HAP-1 (cell line): ENCODE measurements at places on chromosomes 4 and X.

GRCh38 chr4:48403779-48404178 lies 62.5 kb downstream of the SLAIN2 start:
- no peak for DNase-seq

DNA sequence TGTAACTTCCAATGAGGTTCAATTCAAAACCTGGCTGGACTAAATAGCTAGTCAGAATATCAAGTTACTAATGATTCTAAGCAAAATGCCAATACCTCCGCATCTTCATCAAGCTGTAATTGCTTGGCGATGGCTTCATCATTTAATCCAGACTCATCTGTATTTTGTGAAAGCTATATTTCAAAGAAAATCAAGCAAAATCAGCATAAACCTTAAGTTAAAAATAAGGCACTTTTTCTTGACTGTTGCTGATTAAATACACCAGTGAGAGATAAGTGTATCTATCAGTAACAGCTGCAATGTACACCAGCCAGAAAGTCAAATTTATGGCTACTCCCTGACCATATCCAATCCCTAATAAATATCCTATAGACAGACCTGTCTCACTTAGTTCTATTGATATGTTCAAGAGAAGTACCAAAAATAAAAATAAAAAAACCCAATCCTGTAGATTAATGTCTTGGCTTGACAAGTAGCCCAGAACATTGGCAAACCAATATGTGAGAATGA lies 39.6 kb downstream of the RFC1 start:
- DNase-seq = no peak

DNA sequence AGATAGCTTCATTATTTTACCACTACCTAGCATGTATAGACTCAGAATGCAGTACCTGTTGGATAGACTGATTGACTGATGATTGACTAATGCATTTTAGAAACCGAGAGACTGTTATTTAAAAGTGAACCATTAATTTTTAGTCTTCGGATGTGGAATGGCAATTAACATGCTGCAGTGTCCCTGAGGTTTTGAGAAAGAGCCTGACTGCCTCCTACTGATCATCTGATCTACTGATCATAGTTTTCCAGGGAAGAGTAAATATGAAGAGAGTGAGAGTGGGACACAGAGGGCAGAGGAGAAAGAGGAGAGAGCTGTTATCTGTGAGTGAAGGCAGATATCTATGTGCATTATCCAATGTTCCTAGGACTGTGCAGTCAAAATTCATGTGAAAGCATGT lies 764.7 kb downstream of the TRIML1 start:
- DNase-seq = no peak

GRCh38 chr4:42543762-42544161 lies 113.1 kb downstream of the ATP8A1 start:
- DNase-seq = no peak

DNA sequence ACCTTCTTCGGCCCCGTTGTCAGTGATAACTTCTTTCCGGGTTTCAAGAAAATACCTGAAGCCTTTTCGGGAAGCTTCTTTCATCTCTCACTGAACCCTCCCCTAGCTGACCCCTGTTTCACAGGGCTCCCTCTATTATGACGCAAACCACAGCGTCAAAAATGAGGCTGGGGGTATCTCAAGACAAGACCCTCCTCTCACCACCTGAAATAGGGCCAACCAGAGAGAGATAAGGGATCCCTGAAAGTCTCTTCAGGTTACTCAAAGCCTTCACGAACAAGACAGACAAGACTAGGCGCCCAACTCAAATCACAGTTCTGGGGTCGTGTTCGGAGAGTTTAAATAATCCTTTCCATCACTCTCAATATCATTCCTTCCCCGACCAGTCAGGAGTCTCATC lies 1.2 kb downstream of the PHF8 start:
- no peak for DNase-seq

DNA sequence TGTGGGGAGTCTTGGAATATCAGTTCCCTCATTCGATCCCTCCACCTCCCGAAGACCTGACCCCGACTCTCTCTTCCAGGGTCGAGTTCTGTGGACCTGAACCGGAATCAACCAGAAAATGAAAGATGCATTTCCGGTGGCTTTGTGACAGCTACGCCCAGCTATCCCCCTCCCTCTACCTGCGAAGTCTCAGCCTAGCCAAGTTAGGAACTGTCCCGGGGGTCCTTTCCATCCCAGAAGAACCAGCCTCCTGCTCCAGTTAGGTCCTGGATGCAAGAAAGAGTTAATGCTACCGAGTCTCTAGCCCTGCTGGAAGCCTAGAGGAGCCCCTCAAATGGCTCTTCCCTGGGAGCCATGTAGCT lies 13.4 kb upstream of the ETDC start:
- no peak for DNase-seq

DNA sequence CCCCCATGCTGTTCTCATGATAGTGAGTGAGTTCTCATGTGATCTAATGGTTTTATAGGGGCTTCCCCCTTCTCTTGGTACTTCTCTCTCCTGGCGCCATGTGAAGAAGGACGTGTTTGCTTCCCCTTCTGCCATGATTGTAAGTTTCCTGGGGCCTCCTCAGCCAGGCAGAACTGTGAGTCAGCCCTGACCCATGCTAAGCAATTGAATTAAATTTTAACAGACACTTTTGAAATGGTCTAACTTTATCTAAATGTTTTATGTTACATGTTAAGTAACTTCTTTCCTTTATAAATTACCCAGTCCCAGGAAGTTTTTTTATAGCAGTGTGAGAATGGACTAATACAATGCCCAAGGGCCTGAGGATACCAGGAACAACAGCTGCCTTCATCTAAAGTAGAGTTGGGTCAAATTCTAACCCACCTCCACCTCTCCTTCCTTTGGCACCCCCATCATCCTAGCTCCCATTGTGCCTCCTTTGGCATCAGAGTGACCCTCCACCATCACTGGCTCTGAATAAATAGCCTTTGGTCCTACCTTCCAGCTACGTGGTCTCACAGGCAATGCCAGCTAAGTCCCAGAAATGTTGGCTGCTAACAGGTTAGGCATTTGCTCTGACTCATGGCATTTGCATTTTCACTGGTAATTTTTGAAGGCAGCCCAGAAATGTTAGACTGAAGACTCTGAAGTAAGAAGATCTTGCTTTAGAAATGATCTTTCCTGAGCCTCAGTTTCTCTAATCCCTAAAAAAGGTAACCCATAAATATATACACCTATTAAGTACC lies 182.1 kb downstream of the MOSPD2 start:
- DNase-seq = no peak

DNA sequence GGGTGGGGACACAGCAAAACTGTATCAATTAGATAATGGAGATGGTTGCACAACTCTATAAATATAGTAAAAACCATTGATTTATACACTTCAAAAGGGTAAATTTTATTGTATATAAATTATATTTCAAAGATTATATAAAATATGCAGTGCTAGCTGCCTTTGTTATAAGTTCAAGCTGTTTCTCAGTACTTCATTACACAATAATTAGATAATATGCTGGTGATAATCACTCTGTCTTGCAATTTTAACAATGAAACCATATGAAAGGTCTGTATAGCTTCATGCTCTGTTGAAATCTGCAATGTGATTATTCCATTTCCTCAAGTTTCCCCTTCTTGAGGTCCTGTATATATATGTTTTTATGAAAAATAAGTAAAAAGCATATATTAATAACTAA lies 73.4 kb upstream of the PLS3 start:
- DNase-seq = no peak

- no peak for DNase-seq
Measured at GRCh38 chr4:52840531-52841370, 21.4 kb upstream of the RASL11B start.

DNA sequence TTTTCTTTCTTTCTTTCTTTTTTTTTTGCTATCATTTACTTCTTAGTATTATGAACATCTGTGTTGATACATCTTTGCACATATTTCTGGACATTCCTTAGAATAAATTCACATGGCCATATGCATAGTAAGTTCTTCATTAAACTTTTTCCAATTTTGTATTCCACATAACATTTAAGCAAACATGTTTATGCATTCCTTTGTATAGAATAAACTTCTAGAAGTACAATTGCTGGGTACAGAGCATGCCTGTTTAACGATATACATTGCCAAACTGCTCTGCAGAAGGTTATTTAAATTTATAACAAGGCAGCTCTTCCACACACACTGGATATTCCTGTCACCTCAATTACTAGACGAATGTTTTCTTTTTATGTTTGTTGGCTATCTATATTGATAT lies 36.0 kb upstream of the STIM2 start:
- DNase-seq = no peak

DNA sequence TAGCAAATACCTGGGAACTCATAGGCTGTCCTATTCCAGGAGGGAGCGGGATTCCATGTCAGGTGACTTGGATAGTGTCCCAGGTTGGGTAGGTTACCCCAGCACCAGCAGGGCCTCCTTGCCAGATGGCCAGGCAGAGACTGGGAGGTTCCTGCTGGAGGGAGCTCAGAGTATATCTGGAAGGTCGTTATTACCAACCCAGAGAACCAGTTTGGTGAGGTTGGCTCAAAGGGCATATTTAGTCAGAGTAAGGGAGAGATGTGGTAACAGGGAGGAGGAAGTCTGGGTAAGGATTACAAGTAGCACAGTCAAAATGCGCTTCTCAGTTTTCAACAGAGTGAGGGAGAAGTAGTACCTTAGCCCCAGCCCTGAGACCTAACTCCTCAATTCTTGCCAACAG lies 53.3 kb upstream of the LNX1 start:
- no peak for DNase-seq

GRCh38 chr4:86522349-86522748 lies 71.8 kb upstream of the PTPN13 start:
- no peak for DNase-seq

DNA sequence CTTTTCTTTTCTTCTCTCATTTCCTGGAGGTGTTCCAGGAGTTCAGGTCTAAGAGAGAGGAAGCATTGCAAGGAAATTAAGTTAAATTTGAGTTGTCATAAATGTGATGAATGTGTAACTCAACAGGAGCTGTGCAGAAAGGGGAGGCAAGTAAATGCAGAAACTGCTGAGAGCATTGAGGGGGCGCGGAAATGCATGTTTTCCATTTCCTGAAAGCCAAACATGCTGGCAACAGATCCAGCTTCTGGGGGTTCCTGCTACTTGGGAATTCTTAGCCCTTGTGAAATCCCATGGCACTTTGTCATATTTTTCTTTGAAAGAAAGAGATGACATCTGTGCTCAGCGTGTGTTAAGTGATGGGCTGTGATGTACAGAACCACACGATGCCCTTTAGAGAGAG lies 33.8 kb upstream of the NAP1L5 start:
- DNase-seq = no peak

DNA sequence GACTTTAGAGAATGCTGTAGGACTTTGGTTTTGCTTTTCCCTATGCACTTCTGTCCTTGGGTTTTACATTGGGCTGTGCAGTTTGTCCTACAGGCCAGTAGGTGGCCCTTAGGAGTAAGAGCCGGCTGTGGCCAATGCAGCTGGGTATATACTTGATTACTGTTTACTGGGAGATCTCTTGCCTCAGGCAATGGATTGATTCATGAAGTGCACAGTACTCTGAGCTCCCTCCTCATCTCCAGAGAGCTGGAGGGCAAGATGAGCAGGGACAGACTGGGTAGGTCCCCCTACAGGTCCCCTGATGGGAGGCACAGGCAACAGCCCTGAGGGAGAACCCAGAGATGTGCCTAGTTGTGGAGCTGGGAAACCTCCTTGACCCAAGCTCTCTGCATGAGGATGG lies 103.8 kb upstream of the QRFPR start:
- DNase-seq = peak; percentile 41

DNA sequence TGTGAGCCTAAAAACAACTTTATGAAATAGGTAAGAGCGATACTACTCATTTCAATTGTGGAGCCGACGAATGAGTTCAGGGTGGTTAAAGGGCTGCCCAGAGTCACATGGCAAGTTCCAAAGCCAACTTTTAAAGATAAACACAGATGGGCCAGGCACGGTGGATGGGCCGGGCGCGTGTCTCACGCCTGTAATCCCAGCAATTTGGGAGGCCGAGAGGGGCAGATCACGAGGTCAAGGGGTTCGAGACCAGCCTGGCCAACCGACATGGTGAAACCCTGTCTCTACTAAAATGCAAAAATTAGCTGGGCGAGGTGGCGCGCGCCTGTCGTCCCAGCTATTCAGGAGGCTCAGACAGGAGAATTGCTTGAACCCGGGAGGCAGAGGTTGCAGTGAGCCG lies 914 bp upstream of the C4orf36 start:
- no peak for DNase-seq

GRCh38 chr4:106707776-106708463 lies 328.2 kb downstream of the DKK2 start:
- no peak for DNase-seq

GRCh38 chr4:21858971-21859370 lies 89.6 kb downstream of the KCNIP4 start:
- no peak for DNase-seq

DNA sequence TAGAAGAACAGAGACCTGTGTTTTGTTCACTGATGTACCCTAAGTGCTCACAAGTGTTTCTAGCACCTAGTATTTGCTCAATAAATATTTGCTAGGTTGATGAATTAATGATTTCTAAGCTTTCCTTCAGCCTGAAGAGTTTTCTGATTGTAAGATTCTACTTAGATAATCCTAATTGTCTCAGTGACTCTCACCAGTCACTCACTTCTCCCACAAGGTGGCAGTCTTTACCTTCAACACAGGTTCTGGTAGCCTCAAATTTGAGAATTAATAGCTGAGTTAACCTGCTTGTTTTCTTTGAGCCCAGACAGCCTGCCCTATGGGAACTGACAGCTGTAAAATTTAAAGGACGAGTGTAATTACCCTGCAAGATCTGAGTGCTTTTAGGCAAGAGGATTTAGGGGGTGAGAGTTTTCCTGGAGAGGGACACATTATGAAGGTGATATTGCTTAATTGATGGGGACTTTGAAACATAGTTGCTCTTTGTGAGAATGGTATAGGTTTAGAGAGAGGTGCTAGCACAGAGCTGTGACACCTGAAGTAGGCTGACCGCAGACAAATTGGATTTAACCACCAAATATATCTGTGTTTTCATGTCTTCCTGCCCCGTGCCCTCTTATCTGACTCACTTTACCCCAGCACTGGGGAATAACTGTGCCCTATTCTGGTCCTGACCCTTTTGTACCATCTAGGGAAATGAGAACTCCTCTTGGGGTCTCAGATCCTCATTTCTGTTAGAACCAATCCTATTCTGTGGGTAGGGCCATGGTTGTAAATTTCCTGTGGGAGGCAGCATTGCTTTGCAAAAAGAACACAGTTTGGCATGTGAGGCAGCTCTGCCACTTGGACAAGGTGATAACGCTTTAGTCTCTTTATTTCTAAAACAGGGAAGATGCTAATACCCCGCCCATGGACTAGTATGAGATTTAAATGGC lies 27.7 kb downstream of the CD38 start:
- DNase-seq = peak; percentile 51

DNA sequence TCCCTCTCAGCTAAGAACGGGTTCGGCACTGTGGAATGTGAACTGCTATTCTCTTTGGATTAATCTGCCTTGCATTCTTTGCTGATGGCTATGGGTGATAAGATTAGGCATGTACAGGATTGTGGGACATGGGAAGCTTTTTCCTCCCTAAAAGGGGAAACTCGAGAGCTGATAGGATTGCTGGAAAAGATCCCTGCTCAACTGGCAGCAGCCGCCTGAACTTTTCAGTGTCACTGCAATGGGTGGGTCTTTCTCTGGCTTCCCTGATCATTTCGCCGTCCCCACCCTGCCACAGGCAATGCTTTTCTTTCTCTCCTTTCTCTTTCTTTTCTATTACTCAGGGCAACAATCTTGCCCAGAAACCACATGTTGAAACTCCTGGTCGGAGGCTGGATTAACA lies 20.5 kb downstream of the PAGE2 start:
- DNase-seq = peak; percentile 34

- no peak for DNase-seq
Measured at GRCh38 chrX:35809781-35810180, 11.6 kb downstream of the MAGEB16 start.

GRCh38 chr4:48967631-48968030 lies 18.4 kb upstream of the CWH43 start:
- no peak for DNase-seq

GRCh38 chrX:120690344-120690743 lies 60.5 kb upstream of the C1GALT1C1 start:
- DNase-seq = no peak
